ENCODE measurements at places on chromosomes 6 and 20.

GRCh38 chr20:36097337-36098151 lies 57.0 kb upstream of the EPB41L1 start:
- DNase-seq: no peak

DNA sequence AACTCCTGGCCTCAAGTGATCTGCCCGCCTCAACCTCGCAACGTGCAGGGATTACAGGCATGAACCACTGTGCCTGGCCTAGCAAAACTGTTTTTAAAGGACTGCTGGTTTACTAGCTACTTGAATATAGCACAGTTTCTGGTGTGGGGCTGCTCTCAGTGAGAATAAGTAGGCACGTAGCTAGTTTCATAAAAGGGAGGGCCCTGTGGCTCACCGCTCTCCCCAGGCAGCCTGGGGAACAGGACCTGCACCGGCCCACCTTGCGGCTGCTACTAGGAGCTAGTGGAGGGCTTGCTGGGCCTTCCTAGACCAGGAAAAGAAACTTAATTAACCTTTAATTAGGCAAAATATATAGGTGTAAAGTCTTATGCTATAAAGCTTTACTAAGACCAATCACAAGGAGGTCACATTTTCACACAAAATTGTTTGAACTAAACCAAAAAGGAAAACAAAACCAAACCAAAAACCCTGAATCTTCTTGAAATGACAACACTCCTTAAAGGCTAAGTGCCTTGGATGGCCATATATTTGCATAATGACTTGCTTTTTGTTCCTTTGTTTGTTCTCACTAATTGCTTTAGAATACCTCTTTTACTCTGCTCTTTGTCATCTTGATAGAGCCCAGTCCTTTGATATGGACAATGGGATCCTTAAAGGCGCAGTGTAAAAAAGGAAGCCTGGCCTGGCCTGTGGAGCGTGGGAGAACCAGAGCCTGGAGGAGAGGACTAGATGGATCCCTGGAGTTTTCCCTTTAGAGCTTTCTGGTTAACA lies 69.5 kb upstream of the SAMD5 start:
- no peak for DNase-seq

GRCh38 chr20:8251201-8251575 lies 119.1 kb downstream of the PLCB1 start:
- no peak for DNase-seq

- DNase-seq: no peak
These were observed 130.3 kb downstream of the ZNF217 start for GRCh38 chr20:53463101-53463972.

DNA sequence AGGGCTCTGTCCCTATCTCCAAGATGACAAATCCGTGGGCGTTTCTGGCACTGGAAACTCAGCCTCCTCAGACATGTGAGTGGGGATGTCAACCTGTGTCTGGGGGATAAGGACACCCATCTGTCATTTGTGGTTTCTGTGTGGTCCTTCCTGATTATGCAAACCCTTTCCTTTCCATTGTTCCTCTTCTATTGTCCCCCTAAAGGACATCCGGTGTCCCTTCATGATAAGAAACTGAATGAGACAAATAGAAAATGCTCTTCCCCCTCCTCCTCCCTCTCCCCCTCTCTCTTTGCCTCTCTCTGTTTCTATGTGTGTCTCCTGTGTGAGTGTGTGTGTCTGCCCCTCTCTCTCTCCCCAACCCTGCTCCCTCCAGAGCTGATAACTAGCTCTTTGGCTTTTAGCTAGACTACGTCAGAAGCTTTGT lies 11.5 kb upstream of the GLP1R start:
- DNase-seq: no peak

GRCh38 chr6:143675946-143676345 lies 1.8 kb upstream of the PHACTR2 start:
- no peak for DNase-seq

- no peak for DNase-seq
These were observed 21.7 kb upstream of the TBC1D20 start for GRCh38 chr20:483815-484644.

GRCh38 chr6:39760226-39760952 lies 31.8 kb upstream of the DAAM2 start:
- no peak for DNase-seq

DNA sequence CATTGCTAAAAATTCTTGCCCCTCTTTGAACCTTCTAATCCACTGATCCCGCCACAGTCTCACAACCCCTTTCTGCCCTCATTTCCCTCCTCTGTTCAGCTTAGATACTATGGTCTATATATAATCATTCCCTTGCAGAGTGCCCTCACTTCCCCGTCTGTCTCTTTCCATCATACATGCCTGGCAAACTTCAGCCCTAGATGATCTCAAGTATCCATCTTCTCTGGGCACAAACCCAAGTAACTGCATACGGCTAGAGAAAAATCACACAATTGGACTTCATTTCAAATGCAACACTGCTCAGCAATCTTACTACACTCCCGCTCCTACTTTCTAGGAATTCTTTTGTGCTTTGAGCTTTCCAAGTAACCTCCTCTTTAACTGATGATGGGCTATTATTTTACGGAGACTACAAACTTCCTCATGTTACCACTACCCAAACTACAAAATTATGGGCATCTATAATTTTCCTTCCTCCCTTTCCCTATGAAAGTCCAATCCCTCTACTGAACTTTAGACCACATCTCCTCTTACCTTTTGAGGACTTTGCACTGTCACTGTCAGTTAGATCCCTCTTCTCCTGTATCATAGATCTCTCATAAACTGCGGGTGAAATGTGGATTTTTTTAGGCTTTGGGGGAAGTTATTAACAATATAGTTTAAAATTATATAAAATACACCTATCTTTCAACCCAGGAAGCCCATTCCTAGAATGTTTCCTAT lies 135.6 kb downstream of the BTBD9 start:
- no peak for DNase-seq
